Fibroblast of villous mesenchyme (primary cell): ENCODE measurements at places on chromosomes 2 and 18. TPM values are rescaled to one million over a fixed set of nuclear protein-coding genes. Genes with fewer than 3 reads are reported as not detected.

DNA sequence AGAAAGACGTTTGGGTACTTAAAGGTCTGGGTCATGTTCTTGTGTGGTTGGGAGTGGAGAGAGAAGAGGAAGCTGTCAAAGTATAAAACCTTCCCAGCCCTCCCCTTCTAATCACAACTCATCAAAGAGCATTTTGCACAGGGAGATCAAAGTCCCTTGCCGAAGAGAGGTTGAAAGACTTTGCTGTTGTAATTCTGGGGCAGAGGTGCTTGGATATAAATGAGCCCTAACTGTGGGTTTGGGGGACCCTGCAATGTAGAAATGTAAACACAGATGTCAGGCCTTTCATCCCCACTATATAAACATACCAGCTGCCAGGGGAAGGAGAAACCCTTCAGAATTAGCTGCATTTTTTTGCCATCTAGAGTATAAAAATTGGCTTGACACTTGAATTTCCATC is 182.1 kb downstream of the ETAA1 start:
- DNase-seq = peak; percentile 62

DNA sequence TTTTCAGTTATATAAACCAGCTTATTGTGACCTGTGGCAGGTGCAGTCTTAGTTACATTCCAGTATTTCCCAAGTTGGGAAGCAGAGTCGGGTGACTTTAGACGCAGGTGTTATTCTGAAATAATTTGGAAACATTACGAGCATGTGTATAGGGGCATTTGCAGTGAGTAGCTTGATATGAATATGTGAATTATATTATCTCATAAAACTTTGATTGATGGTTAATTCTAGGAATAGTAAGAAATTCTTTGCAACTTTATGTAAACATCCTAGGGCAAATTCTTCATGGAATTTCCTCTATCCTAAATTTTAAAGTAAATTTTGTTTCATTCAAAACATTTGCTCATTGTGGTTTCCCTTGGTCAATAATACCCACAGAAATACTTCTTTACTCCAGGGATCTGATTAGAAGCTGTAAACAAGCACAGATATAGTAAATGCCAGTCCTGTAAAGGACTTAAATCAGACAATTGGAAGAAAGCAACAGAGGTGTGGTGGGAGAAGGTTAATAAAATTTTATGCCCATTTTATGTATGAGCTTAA is 580.6 kb upstream of the CDH2 start:
- DNase-seq = no peak

GRCh38 chr2:62460175-62460574 is 45.8 kb downstream of the TMEM17 start:
- DNase-seq = no peak

DNA sequence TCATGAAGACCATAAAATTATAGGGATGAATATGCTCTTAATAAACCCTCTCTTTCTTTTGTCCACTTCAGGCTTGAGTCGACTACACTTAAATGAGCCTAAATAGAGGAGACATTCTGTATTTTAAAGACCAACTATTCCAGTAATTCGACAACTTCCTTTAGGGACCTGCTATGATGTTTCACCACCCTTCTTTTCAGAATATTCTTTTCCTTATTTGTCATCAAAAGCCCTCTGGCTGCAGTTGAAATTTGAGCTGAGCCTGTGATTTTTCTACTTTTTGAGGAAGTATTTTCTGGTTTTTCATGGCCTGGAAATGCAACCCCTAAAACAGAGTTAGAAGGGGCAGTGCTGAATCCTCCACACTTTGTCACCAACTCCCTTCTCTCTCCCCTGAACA is 287.0 kb downstream of the EPHA4 start:
- DNase-seq = no peak

- DNase-seq = no peak
Measured at GRCh38 chr2:60530660-60531281, 22.7 kb downstream of the BCL11A start.

DNA sequence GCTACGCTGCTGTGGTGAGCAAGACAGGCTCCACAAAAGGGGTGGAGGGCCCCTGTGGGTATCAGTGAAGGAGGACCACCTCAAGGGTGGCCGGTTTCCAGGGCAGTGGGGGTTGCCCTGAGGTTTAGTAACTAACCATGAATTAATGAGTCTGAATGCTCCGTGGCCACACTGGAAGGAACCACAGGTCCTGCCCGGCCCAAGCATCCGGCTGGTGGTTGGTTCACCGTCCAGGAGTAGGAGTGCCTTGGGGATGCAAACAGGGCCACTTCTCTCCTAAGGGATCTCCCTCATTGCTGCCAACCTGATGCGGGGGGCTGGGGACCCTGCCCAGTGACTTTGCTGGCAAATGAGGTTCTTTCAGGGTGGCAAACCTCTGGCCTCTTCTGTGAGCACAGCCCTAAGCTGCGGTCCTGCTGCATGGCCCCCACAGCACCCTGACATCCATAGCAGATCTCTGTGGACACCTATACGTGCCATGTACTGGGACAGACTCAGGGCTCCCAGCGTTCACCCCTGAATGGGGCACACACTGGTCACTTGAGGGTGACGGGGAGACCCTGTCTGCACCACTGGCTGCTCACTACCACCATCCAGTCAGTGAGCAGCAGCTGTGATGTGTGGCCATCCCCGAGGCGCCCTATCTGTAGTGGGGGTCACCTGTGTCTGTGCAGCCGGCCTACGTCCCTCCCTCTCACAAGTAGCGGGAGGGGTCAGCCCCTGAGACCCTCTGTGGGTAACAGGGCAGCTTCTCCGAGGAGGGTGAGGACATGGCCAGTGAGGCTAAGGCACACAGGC is 41.6 kb downstream of the HS6ST1 start:
- no peak for DNase-seq

DNA sequence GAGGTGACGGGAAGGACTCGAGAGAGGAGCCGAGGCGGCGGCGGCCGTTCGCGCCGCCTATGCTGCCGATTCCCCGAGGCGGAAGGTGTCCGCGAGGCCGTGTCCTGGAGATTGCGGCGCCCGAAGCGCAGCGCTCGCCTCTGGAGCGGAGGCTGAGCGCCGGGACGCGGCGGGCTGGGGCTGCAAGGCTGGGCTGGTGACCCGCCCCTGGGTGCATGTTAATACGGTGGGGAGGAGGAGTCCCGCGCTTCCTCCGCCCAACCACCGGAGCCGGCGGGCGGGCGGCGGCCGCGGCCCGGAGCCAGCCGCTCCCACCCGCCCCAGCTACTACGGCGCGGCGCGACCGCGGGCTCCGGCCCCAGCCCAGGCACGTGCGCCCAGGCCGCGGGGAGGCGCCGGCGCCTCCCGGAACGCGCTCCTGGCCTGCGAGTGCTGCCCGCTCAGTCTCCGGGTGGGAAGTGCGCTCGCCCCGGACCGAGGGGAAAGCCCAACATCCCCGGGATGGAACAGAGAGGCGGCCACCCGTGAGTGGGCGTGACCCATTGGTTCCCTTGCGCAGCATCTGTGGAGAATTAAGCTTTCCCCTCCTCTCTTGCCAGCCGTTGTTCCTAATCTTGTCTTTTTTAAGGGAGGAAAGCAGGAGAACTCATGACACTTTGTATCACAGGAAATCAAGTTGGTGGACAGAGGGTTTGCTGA is at the start of gene DLGAP1:
DLGAP1 (minus strand) TSS at position 195 of the 699 bp plus-strand sequence.
- DNase-seq = peak; percentile 38

- DNase-seq = no peak
Measured at GRCh38 chr2:49490710-49491109, 336.4 kb upstream of the FSHR start.

- peak; percentile 42 for DNase-seq
Measured at GRCh38 chr18:23134780-23135549, at the start of gene CABLES1. Gene CABLES1, plus strand, starts transcription at chr18:23135485. Its CDS starts 278 bp downstream, at chr18:23135763.

- DNase-seq = no peak
Measured at GRCh38 chr18:51563396-51563795, 365.9 kb upstream of the MEX3C start.

DNA sequence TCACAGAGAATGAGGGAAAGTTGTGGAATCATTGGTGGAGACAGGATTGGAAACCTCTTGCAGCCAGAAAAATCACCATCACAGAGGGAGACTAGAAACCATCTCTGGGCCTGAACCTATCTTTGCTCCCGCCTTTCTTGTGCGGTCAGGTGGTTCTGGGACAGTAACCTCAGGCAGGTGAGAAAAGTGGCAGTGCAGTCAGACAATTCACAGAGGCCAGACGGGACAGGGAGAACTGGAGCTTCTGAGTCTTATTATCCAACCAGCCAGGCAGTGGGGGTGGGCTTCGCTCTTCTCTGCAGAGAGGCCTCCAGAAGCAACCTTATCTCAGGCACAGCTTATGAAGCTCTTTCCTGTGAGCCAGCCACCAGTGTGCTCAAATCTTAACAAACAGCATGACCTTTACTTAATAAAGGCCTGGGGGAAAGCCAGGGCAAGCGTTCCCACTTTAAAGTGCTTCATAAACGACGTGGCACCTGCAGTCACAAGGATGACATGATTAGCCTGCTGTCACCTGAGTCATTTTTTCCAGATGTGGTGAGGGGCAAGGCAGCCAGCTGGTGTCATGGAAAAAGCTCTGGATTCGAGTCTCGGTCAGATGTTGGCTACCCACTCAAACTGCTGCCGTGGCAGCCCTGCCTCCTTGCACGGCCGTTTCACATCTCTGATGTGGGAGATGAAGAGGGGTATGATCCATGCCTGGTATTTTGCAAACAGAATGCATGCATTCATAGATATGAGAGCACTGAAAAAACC is 109.7 kb downstream of the B3GNT2 start:
- peak; percentile 38 for DNase-seq

GRCh38 chr2:88187038-88187676 is 17.0 kb downstream of the THNSL2 start:
- peak; percentile 36 for DNase-seq

DNA sequence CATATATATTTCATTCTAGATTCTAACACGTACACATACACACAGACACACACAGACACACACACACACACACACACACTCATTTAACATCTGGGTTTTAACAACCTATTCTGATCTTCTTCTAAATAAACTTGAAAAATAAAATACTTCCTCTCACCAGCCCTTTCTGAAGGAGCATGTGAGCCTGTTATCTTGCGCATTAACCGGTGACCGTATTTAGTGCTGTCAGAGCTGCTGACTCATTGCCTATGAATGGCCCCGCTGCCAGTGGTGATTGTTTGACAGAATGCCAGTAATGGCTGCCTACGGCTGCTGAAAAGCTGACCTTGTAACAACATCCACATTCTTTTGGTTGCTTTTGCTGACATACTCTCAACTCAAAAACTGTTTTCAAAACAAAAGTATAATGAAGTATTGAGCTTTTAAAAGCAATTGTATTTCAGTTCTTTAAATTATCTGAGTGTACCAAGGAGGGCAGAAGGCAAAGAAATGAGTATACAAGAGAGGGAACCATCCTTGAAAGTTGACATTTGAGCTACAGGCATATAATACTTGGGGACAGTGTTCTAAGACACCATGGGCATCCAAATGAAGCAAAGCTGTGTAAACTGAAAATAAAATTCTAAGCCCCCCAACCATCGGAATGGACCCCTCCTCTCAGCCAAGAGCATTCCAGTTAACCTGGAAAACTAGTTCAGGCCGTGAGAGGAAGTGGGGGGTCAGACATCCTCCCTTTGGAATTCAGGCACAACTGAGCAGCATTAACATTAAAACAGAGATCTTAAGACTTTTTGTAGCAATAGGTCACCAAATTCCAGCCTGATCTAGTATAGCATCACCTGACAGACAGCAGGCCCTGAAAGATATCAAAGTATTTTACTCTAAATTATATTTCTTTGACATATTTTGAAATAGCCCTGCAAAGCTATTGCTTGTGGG is 50.2 kb upstream of the DTNA start:
- peak; percentile 98 for DNase-seq

DNA sequence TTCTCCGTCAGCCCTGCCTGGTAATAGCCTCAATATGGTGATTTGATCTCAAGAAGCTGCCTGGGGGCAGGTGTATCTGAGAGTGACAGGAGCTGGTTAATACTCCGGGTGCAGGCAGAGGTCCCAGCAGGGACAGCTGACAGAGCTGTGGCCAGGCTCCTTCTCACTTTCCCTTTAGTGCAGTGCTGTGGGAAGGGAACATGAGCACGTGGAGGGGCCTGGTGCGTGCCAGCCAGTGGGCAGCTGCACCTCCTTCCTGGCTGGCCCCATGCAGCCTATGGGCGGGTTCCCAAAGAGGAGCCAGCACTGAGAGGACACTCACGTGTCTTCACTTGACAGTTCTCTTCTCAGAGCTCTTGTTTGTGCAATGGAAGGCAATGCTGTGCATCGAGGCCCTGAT is 9.1 kb downstream of the CNNM4 start:
- no peak for DNase-seq

- DNase-seq = no peak
Measured at GRCh38 chr2:43179942-43180341, 46.5 kb downstream of the ZFP36L2 start.

DNA sequence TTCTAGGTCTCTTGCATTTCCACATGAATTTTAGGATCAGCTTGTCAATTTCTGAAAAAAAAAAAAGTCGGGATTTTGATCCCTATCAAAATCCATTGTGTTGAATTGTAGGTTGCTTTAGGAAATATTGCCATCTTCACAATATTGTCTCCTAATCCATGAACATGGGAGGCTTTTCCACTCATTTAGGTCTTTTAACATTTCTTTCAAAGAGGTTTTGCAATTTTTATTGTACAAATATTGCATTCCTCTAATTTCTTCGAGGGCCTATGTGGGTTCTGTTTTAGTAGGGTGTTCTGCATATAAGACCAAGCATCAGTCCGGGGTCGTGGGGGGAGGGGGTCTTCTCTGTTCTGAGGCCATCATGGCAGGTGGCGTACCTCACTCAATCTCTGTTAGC is 725 bp upstream of the LAMA3 start:
- no peak for DNase-seq

- no peak for DNase-seq
Measured at GRCh38 chr2:177178797-177179196, 33.8 kb upstream of the HNRNPA3 start.

GRCh38 chr2:39313575-39313974 is 69.8 kb upstream of the CDKL4 start:
- peak; percentile 78 for DNase-seq

The RTP5 gene
- not detected in 2 replicates for total RNA-seq

The CLK1 gene
- total RNA-seq = 39.9 and 64.8 TPM in 2 replicates

The HNRNPA3 gene
- 33.2 and 38.0 TPM in 2 replicates for total RNA-seq

The CIDEA gene
- not detected in 2 replicates for total RNA-seq

The IGFBP2 gene
- total RNA-seq = 15.5 and 18.4 TPM in 2 replicates

The EDAR gene
- total RNA-seq = not detected in 2 replicates

The POTEJ gene
- not detected in 2 replicates for total RNA-seq

The POU3F3 gene
- not detected in 2 replicates for total RNA-seq

The TUBA3D gene
- total RNA-seq = not detected in 2 replicates

The GALNT3 gene
- 1.3 and 4.3 TPM in 2 replicates for total RNA-seq

The GALR1 gene
- total RNA-seq = not detected in 2 replicates

The SCYGR2 gene
- not detected in 2 replicates for total RNA-seq
